ENCODE measurements at places on chromosomes 11 and 22.

- peak; percentile 34 for DNase-seq
These were observed 31.7 kb downstream of the FAM181B start for GRCh38 chr11:82701847-82702520.

DNA sequence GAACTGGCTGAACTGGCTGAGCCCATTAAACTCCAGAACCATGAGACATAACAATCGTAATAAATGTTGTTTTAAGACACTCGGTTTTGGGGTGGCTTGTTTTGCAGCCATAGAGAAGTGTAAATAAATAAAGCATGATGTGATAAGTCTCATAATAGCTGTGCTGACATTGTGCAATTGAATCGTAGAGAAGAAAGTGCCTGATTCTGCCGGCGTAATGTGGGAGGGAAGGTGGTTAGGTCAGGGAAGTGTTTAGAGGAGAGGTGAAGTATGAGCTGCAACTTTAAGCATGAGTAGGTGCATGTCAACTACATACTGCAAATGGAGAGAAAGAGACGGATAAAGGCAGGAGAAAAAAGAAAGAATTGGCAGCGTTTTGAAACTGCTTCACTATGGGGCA is 217.1 kb downstream of the BLID start:
- DNase-seq = no peak

DNA sequence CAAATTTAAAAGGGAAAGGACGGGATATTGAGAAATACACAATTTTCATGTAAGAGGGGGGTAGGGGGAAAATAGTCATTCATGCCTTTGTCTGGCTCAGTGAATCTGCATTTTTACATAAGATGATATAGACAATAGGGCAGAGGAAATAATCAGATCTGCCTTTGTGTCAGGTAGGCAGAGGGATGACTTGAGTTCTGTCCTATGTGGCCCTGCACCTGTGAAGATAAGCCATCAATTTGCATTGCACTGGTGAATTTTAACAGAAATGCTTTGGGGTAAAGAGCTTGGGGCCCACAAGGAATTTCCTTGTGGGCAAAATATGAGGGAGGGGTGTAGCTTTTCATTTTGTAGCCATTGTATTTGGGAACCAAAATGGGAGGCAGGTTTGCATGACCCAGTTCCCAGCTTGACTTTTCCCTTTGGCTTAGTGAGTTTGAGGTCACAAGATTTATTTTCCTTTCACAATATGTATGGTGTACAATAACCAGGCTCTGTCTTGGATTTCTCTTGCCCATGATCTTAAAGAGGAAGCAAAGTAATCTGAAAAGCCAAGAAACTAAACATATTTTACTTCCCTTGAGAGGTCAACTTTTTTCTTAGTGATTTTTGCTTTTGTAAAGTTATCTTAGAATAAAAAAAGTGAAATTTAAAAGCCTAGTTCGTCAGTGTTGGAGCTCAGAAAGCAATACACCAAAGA is 77.7 kb upstream of the SORL1 start:
- no peak for DNase-seq

DNA sequence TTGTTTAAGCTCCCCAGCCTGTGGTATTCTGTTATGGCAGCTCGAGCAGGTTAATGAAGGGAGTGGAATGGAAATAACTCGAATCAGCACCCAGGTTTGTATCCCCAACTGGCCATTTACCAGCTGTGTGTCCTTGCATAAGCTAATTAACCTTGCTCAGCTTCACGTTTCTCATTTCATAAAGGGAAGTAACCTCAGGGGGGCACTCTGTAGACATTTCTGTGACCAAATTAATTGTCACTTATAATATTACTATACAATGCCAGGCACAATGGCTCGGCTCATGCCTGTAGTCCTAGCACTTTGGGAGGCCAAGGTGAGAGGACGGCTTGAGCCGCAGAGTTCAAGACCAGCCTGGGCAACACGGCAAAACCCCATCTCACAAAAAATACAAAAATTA is 13.8 kb downstream of the ADA2 start:
- DNase-seq = no peak

- no peak for DNase-seq
These were observed 59.1 kb upstream of the FGF3 start for GRCh38 chr11:69878144-69878883.

DNA sequence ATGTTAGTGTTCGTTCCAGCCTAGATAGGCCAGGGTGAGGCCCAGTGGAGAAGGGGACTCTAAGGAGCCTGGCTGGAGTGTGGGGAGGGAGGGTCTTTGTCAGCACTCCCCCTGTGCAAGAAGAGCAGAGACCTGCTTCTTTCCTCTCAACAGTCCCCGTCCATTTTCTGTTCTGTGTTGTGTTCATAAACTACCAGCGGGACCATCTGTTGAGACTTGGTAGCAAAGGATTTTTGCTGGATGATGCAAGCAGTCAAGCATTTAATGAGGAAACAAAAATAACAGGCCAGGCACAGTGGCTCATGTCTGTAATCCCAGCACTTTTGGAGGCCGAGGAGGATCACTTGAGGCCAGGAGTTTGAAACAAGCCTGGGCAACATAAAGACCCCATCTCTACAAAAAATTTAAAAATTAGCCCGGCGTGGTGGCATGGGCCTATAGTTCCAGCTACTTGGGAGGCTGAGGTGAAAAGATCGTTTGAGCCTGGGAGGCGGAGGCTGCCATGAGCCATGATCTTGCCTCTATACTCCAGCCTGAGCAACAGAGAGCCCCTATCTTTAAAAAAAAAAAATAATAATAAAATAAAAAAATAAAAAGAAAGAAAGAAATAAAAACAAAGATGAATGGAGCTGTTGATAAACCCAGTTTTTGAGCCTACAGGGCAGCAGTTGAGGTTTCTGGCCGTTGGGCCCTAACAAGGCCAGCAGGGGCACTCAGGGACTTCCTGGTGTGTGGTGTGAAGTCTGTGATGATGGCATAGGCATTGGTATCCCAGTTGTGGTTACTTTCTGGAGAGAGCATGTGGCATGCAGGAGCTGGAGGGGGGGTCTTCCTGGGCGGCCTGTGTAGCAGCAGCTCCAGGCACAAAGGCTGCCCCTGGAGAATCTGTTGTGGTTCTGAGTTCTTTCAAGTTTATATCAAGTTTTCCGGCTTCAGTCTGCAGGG is 1.7 kb upstream of the TXNRD2 start:
- no peak for DNase-seq

DNA sequence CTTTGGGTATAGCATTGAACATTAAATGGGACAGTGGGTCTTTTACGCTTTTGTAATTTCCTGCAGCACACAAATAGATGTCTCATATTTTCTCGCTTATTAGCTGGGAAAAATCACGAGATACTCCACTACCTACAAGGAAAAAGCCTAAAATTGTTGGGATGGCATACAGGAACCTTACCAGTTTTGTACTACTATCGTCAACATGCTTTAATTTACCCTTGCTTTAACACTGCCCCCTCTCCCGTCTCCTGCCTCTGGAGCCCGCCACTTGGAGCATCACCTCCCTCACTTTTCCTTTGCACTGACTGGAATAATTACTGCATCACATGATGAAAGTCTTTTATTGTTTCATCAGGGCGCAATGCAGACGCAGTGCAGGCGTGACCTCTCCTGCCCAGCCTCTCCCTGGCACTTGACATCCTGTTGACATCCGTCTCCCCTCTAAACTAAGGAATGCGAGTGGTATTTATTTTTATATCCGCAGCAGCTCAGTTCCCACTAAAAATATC is 1.0 kb upstream of the FNBP4 start:
- peak; percentile 75 for DNase-seq

DNA sequence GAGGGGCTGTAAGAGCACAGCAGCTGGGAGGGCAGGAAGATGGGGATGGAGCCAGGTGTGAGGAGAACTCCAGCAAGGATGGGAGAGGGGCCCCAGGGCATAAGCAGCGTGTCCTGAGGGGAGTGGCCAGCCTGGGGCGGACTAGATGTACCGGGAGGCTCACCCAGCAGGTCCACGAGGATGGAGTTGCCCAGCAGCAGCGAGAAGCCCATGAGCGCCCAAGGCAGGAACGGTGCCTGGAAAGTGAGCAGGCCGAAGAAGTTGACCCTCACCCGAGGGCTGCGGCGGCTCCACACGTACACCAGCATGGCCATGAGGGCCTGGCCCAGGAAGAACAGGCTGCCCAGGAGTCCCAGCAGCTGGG is 1.3 kb downstream of the DERL3 start:
- DNase-seq = no peak

- no peak for DNase-seq
These were observed 84.0 kb upstream of the RTL6 start for GRCh38 chr22:44582016-44582415.

DNA sequence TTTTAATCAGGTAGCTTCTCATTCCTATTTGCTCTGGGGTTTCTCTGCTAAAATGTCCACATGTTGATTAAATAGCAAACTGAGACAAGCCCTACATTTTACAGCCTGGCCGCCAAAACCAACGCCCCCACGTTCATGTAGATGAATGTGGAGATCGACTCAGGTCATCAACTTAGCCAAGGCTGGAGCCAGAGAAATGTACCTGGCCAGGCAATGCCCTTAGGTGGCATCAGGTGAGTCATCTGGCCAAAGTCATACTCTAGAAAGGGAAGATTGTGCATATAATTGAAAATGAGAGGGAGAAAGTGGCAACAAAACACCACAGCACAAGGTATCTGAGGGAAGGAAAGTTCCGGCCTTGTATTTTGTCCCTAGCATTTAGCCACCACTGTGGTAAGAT is 37.1 kb upstream of the CCDC89 start:
- DNase-seq = no peak

GRCh38 chr11:29530961-29531360 is 485.9 kb downstream of the KCNA4 start:
- no peak for DNase-seq

DNA sequence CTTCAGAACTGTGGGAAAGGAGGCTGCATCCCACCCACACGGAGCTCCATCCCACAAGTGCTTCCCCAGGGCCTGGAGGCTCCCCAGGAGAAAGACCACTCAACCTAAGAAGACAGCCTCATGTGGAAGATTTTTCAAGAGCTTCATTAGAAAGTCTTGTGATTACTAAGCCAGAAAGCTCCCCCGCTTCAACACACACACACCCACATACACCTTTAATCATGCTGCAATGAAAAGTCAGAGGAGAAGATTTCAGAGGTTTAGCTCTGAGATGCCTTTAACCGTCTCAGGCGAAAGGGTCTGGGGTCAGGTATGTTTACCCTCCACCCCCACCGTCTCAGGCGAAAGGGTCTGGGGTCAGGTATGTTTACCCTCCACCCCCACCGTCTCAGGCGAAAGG is 634.5 kb upstream of the B3GAT1 start:
- DNase-seq = no peak

DNA sequence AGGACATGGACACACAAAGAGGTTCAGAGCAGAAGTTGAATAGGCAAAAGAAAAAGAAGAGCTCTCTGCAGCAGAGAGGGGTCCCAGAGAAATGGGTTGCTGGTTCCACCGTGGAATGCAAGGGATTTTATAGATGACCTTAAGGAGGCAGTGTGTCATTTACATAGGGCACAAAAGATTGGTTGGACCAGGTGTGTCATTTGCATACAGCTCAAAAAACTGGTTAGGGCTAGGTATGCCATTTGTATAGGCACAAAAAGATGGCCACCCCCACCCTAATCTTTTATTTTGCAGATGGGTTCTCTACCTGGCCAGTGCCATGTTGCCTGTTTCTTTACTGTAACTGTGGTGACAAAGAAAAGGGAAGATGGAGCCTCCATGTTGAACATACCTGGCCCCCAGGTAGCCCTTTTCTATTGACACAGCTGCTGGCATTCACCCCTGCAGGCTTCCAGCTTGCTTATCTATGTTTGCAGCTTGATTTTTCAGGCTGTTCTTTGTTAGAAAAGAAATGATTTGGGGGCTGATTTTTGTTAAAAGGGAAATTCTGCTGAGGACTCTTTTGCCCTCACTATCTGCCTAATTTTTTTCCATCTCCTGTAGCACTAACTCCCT is 3.1 kb upstream of the CAVIN3 start:
- DNase-seq = no peak

All from NCI-H1930 (cell line).